ENCODE measurements at places on chromosomes 11 and 22. TPM values are rescaled to one million over a fixed set of nuclear protein-coding genes. Genes with fewer than 3 reads are reported as not detected.

Gene IL10RA
- total RNA-seq = 80.9 TPM

Gene KCNQ1OT1
- total RNA-seq = 0.23 TPM

DNA sequence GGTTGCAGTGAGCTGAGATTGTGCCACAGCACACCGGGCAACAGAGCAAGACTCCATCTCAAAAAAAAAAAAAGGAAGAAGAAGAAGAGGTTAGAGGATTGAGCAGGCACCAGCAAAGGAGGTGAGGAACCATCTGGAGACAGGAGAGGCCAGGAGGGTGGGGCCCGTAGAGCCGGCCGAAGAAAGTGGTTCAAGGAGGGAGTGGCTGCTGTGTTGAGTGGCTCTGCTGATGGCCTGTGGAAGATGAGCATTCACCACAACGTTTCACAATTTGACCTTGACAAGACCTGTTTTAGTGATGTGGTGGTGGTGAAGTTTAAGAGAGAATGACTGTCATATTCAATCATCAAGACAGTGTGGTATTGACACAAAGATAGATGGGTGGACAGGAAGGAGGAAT, 6.8 kb upstream of the CTSD start:
- H3K36me3 ChIP-seq = no peaks in the 10 kb centered on the region
- H3K4me1 ChIP-seq = peaks cover 18% of the 10 kb centered on the region
- no peak overlapping the region for H3K27ac ChIP-seq
- no peaks in the 10 kb centered on the region for H3K27me3 ChIP-seq
- no peak overlapping the region for H3K4me3 ChIP-seq
- DNase-seq = peak; percentile 1

GRCh38 chr22:19430890-19431541, 517 bp downstream of the HIRA start:
- H3K36me3 ChIP-seq = peaks cover 48% of the 10 kb centered on the region
- DNase-seq = peak; percentile 36
- peak overlapping the region; percentile 90 for H3K27ac ChIP-seq
- peaks cover 48% of the 10 kb centered on the region for H3K4me1 ChIP-seq
- no peaks in the 10 kb centered on the region for H3K27me3 ChIP-seq

DNA sequence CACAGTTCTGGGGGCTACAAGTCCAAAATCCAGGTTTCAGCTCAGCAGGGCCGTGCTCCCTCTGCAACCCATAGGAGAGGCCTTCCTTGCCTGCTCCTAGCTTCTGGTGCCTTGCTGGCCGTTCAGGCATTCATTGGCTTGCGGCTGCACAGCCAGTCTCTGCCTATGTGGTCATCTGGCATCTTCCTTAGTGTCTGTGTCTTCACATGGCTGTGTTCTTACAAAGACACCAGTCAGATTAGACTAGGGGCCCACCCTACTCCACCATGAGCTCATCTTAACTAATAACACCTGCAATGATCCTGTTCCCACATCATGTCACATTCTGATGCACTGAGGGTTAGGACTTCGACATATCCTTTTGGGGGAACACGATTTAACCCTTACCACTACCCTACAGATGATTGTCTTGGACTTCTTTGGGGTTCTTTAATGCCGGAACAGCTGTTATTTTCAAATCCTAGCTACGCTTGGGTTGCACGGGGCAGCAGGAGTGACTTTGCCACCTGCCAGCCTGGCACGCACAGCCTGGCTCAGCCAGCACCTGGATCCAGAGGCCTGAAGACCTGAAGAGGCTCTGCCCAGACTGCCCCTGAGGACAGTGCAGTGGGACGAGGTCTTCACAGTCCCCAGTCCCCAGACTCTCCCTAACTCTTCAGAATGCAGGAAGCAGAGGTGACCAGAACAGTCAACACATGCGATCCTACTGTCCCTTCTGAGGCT, 7.7 kb upstream of the NEAT1 start:
- H3K27ac ChIP-seq = no peak overlapping the region
- peaks cover 4% of the 10 kb centered on the region for H3K36me3 ChIP-seq
- peaks cover 32% of the 10 kb centered on the region for H3K4me1 ChIP-seq
- no peak for DNase-seq
- H3K27me3 ChIP-seq = no peaks in the 10 kb centered on the region
- no peak overlapping the region for H3K4me3 ChIP-seq
